Fibroblast of skin of left biceps (primary cell): ENCODE measurements at places on chromosomes 2 and 18.
A peak's percentile ranks its signal among the peaks of the same experiment; 100 is the strongest.

DNA sequence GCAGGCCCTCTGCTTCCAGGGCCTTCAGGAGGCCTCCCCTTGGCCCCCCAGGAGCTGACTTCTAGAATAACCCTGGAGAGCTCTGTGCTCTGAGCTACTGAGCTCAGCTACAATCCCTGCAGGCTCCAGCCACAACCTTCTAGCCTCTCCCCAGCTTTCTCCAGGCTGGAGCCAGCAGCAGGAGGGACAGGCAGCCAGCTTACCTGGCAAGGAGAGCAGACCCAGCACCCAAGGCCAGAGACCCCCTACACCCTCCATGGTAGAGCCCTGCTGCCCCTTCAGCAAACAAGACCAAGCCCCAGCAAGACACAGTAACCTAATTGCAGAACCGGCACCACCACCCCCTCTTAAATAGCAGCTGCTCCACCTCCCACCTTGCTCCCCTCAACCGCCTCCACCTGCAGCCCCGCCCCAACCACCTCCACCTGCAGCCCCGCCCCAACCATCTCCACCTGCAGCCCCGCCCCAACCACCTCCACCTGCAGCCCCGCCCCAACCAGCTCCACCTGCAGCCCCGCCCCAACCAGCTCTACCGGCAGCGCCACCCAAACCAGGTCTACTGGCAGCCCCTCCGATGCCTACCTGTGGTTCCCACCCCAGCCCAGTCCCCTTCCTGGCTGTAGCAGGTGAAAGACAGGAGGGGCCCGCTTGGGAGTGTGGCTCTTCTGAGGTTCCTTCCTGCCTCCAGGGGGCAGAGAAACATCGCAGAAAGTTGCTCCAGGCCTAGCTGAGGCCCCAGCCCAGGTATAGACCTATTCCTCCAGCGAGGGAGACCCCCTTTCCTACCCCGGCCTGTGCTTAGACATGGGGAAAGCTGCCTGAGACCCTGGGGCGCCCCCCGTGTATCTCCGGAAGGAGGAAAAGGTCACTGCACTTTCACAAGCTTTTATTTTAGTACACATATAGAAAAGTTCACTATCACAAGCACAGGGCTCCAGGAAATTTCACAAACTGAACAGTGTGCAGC is at the start of gene ASTL:
Gene ASTL (minus strand): TSS at position 324 of the 967 bp plus-strand sequence. CDS start 66 bp downstream, at position 258.
- DNase-seq: no peak

DNA sequence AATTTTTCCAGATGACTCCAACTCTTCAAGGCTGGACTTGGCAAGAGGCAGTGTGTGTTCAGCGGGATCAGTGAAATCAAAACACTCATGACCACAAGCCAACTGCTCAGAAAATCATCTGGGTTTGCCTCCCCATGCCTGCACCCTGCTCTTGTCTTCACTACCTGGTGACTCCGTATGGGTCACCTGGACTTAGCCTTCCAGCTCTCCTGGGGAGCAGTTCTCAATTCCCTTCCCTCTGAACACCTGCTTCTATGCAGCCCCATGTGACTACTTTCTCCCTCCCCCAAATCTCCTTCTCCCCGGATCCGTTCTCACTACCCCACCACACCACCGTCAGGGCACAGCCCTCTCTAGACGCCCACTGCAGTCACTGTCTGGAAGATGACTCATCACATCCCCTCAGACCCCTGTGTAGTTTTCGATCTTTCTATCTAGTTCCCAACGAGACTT is 130.2 kb upstream of the ID2 start:
- DNase-seq: no peak

DNA sequence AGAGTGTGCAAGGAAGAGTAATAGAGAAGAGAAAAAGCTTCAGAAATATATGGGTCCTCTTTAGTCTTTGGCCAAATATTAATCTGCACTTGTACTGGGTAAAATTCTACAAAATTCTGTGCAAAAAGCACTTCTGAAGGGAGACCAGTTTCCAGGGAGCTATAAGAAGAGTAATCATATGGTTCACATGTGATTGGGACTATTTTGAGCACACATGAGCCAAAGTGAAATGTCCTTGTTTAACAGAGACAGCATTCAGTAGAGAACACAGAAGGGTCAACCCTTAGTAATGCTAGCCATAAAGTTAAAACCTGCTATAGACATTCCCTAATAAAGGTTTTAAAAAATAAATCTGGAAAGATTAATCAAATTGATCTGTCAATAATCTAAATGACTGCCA is 49.3 kb upstream of the ACVR1C start:
- DNase-seq: no peak

- no peak for DNase-seq
Observed at GRCh38 chr18:47507651-47508050, 256.2 kb upstream of the SKOR2 start.

- DNase-seq: no peak
Observed at GRCh38 chr2:237448171-237448570, 34.2 kb upstream of the COL6A3 start.

DNA sequence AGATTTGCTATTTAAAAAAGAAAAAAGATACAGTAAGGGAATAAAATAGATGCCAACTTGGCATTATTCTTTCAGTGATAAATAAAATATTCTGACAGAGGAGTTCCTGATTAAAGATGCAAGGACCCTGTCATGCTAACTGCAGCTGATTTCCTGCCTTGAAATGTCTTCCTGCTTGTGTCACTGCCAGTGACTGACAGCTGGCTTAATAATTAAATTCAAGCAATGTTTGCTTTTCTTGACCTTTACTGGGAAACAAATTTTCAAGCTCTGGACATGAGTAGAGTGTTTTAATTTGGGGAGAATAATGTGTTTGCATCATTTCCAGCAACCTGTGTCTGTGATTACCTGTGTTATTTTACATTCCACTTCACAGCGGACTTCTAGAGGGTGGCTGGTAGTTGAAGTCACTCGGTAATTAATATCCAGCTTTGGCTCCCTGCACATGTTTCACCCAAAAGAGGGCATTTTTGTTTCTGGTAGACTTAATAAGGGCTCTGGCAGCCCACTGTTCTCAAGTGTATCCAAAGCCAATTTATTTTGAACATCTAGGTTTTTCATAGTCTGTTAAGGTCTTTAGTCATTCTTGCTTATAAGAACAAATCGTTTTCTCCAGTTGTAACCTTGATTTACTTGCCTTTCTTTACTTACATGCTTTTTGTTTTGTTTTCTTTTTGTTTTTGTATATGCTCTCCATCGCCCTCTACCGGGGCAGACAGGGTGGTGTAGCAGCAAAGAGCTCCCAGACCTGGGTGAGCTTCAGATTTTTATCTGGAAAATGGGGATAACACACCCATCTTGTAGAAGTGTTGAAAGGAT is 48.5 kb upstream of the PROKR1 start:
- peak; percentile 3 for DNase-seq

- DNase-seq: no peak
Observed at GRCh38 chr2:64453770-64454385, at the start of gene LGALSL. Gene LGALSL (plus strand): TSS chr2:64454162. CDS start chr2:64454546, 384 bp downstream.

DNA sequence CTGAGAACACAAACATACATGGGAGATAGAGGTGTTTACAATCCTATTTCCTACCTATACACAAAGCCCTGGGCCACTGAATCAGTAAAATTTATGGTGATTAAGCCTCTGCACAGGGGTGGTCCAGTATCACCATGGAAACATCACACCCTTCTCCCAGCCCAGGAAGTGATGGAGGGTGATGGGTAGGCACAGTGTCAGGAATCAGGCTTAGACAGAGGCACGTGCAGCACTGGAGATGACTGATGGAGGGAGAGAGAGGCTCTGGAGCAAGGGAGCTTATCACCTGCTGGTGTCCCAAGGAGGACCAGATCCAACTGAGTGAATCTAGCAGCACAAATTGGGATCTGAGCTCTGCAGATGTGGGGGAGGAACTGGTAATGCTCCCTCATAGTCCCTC is 117.2 kb downstream of the RPIA start:
- no peak for DNase-seq

DNA sequence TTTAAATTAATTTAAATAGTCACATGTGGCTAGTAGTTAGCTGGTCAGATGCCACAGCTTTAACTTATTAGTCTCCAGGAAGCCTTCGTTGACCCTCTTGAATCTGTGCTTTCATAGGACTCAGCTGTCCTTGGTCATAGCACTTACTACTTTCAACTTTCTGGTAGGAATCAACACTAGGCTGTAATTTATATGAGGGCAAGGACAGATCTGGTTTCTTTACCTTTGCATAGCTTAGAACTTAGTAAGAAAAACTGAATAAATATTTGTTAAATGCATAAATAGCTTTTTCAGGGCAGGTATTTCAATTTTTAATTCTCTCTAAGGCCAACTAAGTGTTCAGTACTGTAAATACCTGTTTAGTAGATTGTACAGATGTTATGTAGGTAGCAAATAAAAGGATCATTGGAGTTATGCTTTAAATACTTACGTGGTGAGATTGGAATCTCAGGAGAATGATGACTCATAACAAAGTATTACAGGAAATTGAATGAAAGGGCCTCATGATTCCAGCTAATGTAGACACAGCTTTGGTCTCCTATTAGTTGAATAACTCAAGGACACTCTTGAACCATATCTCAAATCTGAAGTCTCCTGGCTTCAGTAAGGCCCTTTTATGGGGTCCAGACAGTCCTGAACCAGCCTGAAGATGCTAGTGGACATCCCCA is 2.6 kb downstream of the CLIP4 start:
- DNase-seq: peak; percentile 41

- peak; percentile 42 for DNase-seq
Observed at GRCh38 chr18:56709463-56709862, 58.3 kb downstream of the WDR7 start.

DNA sequence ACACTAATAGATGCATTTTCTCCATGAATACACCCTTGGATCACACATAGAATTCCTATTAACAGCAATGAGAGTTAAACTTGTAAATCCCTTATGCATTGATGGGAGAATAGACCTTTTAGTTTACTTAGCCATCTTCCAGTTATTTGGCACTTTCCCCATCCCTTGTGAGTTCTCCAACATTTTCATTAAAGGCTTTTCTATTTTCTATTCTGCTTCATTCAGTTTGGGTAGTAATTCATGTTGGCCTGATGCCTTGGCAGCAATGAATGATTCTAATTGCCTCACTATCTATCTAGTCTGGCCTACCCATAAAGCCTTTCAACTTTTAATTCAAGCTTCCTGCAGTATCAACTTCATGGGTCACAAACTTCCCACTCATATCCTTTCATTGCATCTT is 32.3 kb downstream of the TBR1 start:
- no peak for DNase-seq

DNA sequence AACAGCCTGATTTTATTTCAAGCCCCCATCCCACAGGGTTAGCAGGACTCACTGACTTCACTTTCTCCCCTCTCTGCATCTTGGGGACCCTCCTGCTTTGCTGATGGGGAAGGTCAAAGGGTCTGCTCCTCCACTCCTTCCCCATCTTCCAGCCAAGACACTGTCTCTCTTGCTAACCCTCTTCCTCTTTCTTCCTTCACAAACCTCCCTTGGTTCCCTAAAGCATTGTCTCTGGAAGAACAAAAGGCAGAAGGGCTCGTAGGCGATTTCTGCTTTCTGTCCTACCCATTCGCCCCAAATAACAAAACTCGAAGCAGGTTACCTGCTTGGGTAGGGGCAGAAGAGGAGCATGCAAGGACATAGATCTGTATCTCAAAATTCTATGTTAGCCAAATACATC is 5.5 kb upstream of the SLC4A3 start:
- DNase-seq: no peak

- DNase-seq: peak; percentile 93
Observed at GRCh38 chr2:71889759-71890684, 257.6 kb downstream of the CYP26B1 start.

- DNase-seq: no peak
Observed at GRCh38 chr2:174145827-174146226, 102.5 kb downstream of the OLA1 start.

DNA sequence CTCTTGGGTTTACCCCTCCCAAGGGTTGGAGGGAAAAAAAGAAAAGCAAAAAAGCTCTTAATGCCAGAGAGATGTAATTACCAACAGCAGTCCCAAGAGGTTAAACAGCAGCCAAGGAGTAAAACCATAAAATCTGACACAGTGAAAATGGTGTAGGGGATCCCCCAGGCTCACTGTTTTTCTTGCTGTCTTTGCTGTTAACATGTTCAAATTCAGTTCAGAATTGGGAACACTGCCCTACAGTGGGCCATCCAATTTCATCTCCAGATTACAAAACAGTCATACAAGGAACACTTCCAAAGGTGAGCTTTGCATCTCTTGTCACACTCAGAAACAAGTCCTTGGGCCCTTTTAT is 54.5 kb downstream of the PLEKHM3 start:
- DNase-seq: no peak

DNA sequence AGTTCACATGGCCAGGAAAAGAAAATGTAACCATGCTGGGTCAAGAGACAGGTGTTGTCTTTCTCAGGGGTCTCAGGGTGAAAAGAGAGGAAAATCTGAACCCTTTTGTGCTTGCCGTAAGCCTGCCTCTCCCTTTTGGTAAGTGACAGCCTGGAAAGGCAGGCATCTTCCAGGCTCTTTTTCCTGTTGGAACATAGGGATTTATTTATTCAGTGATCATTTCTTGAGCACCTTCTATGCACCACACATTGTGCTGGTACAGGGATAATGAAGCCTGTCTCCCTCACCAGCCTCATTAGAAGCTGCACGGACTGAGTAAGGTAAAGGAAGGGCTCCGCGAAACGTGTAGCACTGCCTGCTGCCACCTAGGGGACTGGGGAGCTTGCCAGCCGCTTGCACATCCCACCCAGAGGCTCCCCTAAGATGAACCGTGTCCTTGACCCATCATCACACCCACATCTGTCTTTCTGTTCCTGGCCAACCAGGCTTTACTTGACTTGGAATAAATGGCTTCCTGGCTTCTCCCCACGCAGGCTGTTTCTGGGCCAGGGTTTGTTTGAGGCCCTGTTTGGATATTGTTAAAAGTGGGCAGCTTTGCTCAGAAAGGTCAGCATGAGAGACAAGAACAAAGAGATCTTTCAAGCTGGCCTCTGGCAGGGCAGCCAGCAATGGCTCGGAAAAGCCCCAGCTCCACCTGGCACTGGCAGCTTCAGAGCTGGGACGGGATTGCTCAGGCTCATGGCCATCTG is 73.3 kb upstream of the MCFD2 start:
- no peak for DNase-seq

DNA sequence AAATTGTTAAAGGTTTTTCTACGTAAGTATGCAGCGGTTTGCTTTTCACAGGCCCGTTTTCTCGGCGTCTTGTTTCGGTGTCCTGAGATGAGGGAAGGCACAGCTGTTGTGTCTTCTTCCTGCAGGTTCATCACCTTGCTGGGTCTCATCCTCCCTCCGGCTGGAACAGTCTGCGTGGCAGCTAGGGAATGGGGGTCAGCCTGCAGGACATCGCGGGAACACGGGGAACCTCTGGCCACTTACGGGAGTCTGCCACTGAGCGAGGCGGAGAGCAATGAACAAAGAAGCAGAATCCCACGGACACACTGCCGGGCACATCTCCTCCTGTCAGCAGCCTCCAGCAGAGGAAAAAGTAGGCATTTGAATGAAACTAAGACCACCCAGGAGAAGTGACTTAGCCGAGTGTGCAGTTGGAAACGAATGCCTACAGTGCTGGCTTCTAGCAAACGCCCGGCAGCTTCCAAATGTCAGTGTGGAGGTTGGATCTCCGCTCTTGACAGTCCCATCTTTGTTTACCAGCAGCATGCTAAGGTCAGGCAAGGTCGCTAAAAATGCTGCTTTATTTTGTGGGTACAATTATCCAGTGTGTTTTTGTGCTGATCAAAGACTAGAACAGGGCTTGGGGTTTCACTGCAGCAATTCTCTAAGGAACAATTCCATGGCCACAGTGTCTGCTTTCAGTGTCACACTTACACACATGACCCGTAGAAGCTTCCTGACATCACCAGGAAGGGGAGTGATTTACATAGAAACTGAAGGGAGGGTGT is 109.8 kb upstream of the SEC11C start:
- DNase-seq: no peak

- no peak for DNase-seq
Observed at GRCh38 chr2:178204977-178205376, 10.7 kb downstream of the OSBPL6 start.
